ENCODE measurements at places on chromosomes 3 and 15.

GRCh38 chr15:85603703-85604102 is 191.0 kb downstream of the KLHL25 start:
- no peak for DNase-seq

DNA sequence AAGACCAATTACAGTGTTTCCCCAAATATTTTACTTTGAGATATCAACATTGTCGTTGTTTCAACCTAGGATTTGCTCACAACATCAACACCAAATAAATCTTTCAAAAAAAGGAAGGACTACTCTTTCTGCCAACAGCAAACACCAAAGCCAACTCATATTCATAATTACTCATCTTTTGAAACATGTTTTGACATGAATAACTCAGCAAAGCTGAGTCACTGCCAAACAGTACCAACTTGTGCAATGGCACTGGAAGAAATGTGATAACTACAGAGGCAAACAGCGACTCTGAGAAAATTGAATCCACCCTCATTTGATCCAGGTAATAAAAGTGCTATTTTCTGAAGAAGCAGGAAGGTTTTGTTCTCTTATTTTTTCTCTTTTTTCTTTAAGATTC is 67.2 kb downstream of the PEX5L start:
- DNase-seq, result no peak

DNA sequence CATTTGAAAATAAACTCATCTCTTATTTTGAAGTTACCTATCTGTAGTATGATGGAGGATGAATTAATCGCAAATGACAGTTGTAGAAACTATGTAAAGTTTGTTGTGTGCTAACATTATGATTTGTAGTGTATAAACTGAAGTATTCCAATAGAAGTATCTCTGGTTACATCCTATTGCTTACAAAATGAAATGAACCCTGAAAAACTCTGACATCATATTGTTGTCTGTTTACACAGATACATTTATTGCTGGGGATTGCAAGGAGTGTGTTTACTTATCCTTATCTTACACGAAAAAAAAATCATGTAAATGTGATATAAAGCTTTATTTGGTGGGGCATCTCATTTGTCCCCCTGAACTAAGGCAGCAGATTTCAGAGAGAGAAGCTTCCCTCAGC is 2.6 kb upstream of the ABHD10 start:
- no peak for DNase-seq

DNA sequence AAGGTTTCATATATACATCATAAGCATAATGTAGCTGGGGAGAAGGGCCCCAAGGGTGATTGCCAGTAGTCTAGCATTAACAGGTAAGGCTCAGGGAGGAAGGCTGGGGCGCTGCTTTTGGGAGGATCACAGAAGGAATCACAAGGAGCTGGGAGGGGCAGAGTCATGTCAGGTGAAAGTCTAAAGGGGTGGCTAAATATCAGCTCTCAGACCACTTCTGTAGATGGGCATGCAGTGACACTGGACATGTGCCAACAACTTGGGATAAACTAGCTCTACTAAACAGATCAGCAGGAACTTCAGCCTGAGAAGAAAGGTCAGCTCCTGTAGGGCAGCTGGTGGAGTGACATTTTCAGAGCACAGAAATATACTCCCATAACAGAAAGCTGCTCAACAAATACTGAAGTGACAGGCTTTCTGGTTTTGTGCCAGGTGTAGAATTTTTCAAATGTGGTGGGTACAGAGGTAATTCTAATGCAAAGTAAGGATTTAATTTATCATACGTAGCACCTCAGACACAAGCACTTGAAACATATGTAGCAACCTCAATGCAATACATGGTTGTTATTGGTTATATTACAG is 79.4 kb downstream of the PEX5L start:
- DNase-seq, result no peak

GRCh38 chr3:64815195-64815631 is 127.4 kb upstream of the ADAMTS9 start:
- DNase-seq, result no peak

- DNase-seq, result no peak
These were observed 176.1 kb downstream of the DOCK3 start for GRCh38 chr3:50850639-50851511.

DNA sequence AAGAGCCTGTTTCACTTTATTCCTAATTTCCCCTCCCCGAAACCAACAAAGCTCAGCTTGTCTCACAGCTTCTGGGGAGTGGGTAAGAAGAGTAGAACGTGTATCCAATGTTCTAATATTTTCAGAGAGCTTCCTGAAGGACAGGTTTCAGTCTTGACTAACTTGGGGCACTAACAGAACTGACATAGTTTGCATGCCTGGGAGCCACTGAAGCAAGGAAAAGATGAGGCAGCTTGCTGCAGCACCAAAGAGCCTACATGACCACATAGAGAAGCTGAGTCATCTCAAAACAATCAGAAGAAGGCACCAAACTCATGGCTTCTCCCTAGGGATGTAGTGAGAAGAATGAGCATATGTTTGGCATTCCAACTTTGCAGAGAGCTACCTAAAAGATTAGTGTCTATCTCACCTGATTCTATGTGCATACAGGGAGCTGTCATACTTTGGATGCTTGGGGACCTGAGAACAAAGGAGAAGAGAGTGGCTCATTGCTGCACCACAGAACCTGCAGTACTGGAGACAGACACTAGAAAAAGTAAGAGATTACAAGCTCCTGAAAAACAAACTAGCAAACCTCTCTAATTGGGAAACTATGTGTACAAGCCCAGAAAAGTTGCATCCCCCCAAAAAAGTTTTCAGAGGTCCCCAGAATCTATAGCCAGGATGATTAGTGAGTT is 86.9 kb downstream of the DCLK3 start:
- DNase-seq, result no peak

- no peak for DNase-seq
These were observed 49.5 kb upstream of the MCF2L2 start for GRCh38 chr3:183477801-183478456.

DNA sequence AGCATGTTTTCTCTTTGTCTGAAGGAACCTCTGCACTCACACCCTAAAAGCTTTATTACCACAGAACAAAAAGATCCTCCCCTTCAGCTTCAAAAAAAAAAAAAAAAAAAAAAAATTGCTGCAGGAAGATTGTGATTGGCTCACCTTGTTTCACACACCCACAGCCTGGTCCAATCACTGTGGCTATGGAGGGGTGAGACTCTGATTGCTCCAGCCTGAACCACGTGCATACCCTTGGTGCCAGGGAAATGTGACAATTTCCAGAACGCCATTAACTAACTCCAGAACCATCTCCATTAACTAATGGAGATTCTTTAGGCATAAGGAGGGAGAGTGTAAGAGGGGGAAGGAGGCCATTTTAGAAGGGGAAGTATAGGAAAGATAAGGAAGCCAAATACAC is 106.5 kb upstream of the CRBN start:
- no peak for DNase-seq

GRCh38 chr3:165383381-165383780 is 187.2 kb upstream of the SLITRK3 start:
- no peak for DNase-seq

- no peak for DNase-seq
These were observed 53.3 kb downstream of the PPARG start for GRCh38 chr3:12342151-12342550.

GRCh38 chr15:74768771-74769342 is 13.0 kb upstream of the CSK start:
- no peak for DNase-seq

- no peak for DNase-seq
These were observed 75.0 kb downstream of the SEMA5B start for GRCh38 chr3:122952520-122952919.

- DNase-seq, result no peak
These were observed 133.4 kb downstream of the CHST2 start for GRCh38 chr3:143252931-143253330.

DNA sequence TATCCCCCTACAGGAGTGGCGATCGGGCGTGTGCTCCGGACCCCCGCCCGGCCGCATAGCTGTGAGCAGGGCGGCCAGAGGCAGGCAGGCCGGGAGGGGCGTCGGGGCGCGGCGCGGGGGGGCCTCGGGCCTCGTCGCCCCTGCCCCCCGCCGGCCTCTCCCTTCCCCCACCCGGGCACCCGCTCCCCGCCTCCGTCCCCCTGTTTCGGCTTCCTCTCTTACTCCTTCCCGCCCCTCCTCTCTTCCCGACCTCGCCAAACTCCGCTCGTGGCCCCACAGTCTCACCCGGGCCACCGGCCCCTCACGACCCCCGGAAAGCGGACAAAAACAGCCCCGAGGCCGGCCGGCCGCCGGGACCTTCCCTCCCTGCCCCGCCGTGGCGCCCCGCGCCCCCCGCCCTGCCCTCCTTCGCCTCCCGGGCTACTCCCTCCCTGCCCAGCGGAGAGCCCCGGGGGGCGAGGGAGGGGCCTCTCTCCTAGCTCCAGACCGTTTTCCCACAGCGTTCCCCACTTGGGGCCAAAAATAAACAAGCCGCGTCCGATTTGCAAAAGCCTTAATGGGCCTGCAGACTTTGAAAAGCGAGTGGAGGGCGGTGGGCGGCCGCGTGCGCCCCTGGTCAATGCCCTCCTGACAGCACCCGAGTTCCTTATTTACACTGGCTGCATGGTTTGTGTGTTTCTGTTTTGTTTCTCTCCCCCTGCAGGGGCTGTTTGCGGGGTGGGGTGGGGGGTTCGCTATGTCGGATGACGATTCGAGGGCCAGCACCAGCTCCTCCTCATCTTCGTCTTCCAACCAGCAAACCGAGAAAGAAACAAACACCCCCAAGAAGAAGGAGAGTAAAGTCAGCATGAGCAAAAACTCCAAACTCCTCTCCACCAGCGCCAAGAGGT is 1.0 kb downstream of the UBE2E1 start:
- DNase-seq, result no peak

GRCh38 chr3:65955792-65956477 is 82.8 kb downstream of the MAGI1 start:
- DNase-seq, result no peak

- no peak for DNase-seq
These were observed 26.4 kb upstream of the DCLK3 start for GRCh38 chr3:36790765-36791164.

- DNase-seq, result no peak
These were observed 61.8 kb downstream of the NEO1 start for GRCh38 chr15:73114064-73114463.

DNA sequence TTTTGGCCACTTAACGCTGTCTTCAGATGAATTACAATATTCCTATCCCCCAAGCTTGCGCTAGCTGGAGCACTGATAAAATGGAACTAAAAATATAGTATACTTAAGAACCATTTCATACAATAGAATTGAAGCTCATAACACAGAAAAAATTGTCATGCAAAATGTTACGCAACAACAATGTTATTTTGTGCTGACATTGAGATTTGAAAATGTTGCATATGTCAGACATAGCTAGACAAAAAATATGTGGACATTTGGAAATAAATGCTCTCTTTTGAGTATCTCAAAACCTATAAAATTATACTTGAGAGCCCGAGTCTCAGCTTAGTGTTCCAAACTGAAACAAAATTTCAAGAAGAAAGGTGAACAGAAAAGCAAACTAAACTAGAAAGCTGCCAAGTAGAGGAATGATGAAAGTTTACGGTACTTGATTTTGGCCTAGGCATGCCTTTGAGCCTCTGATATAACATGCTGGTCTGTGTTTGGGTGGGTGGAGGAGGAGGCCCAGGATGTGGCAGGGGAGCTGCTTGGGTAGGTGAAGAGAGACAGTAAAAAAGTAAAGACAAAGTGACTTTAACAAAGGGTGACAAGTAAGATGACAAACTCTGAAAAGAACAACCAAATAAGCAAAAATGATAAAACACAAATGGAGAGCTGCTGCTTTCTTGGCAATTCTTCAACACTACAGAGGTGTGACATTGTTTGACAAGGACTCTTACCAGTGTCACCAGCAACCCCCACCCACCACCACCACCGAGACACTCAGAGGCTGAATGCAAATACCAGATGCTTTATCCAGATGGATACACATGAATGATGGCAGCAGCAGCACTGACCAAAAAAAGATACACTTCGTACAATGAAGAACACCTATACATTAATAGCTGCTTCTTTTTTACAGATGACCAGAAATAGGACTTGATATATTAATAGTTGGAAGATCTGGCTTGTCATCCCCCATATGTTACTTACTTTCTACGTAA is 129.3 kb upstream of the FEZF2 start:
- DNase-seq, result no peak

DNA sequence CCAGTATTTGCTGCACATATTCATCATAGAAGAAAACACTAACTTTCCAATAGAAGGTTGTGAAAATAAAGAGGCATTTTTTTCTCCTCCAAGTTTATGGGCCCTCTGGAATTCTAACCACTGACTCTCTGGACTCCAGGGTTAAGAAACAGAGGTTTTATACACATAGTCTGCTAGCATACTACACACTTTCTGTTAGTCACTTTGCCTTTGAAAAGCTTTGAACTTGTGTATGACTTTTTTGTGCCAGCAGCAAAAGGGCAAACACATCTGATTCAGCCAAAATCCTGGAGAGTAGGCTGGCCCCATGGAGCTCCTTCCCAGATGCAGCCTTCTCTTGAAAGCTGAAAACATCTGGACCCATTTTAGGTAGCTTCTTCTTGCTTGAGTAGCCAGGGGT is 6.2 kb downstream of the ZIC4 start:
- DNase-seq, result no peak

DNA sequence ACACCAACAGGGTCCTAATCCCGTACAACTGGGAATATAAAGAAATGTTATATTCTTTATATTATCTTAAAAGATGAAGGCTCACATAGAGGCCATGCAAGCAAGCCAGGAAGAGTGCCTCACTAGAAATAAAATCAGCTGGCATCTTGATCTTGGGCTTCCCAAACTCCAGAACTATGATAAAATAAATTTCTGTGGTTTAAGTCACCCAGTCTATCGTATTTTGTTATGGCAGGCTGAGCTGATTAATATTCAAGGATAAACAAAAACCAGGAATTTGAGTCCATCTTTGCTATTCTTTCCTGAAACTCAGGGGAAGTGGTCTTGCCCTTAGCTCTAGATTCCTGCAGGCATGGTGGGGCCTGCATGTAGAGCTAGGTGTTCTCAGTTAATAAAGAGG is 42.7 kb downstream of the ATOSA start:
- no peak for DNase-seq

DNA sequence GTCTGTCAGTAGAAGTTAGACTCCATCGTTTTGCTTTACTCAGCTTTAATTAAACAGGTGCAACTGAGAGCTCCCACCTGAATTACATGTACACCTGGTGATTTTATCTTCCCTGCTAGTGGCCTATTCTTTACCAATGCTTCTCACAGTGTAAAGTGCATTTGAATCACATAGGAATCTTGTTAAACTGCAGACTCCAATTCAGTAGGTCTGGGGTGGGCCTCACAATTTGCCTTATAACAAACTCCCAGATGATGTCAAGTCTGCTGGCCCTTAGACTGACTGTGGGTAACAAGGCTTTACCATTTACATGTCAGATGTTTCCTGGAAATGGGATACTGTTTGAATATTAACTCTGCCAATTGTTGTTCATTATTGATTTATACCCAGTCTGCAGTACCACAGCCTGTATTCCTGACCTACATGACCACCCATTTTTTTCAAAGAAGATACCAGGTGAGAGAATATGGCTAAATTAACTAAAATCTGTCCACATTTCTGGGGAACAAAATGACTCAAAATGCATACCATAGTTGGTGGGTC is 37.2 kb downstream of the CMSS1 start:
- no peak for DNase-seq

- no peak for DNase-seq
These were observed 963 bp downstream of the SHQ1 start for GRCh38 chr3:72847282-72847681.

- no peak for DNase-seq
These were observed 227.7 kb upstream of the TPRG1 start for GRCh38 chr3:188944108-188944507.

All from stimulated activated CD8-positive, alpha-beta memory T cell treated with anti-CD3 and anti-CD28 coated beads, Interleukin-12 subunit alpha, Interleukin-12 subunit beta, amount 100 ng/mL, for 1 hour (primary cell).